Pancreas (tissue), 10 donors: ENCODE measurements at places on chromosomes 7 and 10. TPM values are rescaled to one million over a fixed set of nuclear protein-coding genes. Genes with fewer than 3 reads are reported as not detected.

The OR6V1 gene
- not detected for polyA plus RNA-seq

The SEMA3A gene
- 0.11 TPM for polyA plus RNA-seq

The SEMA3E gene
- polyA plus RNA-seq = 1.4 TPM

The MUC12 gene
- 0.80 TPM for polyA plus RNA-seq

The NANOS1 gene
- 2.2 TPM for polyA plus RNA-seq

The MYO1G gene
- 1.5 TPM for polyA plus RNA-seq

The PTTG1IP2 gene
- not detected for polyA plus RNA-seq

The ADAM8 gene
- 7.2 TPM for polyA plus RNA-seq

The LRRC4 gene
- 2.4 TPM for polyA plus RNA-seq

The GTPBP4 gene
- polyA plus RNA-seq = 6.9 TPM

The ZNF804B gene
- polyA plus RNA-seq = 0.42 TPM

The DOCK1 gene
- polyA plus RNA-seq = 14.0 TPM

The FGL2 gene
- polyA plus RNA-seq = 2.4 TPM

The SLC16A12 gene
- polyA plus RNA-seq = 18.8 TPM

The PAX4 gene
- 0.42 TPM for polyA plus RNA-seq

The GPR26 gene
- polyA plus RNA-seq = not detected

The TUBB8 gene
- polyA plus RNA-seq = 0.46 TPM

The TMEM120A gene
- polyA plus RNA-seq = 72.0 TPM

The LBX1 gene
- not detected for polyA plus RNA-seq

The GIGYF1 gene
- 48.8 TPM for polyA plus RNA-seq

The EN2 gene
- polyA plus RNA-seq = not detected

The GOLGA7B gene
- polyA plus RNA-seq = 18.7 TPM

The GRID1 gene
- 0.15 TPM for polyA plus RNA-seq

The MAT1A gene
- polyA plus RNA-seq = 8.2 TPM

The ITIH2 gene
- polyA plus RNA-seq = not detected

The OPN1SW gene
- polyA plus RNA-seq = not detected

The UCMA gene
- polyA plus RNA-seq = not detected

The FFAR4 gene
- 2.4 TPM for polyA plus RNA-seq

The CALHM1 gene
- not detected for polyA plus RNA-seq

The HOXA5 gene
- 1.2 TPM for polyA plus RNA-seq

The RARRES2 gene
- polyA plus RNA-seq = 184 TPM

The KIAA1549 gene
- polyA plus RNA-seq = 3.6 TPM

The NRG3 gene
- polyA plus RNA-seq = 0.19 TPM

The GIMAP7 gene
- 8.4 TPM for polyA plus RNA-seq

The CYP3A7 gene
- polyA plus RNA-seq = 0.11 TPM

The ADRB1 gene
- polyA plus RNA-seq = 2.1 TPM

The SPDYE9 gene
- not detected for polyA plus RNA-seq

The AASS gene
- 10.5 TPM for polyA plus RNA-seq

The EFCAB10 gene
- polyA plus RNA-seq = 0.12 TPM

The CDHR1 gene
- 0.77 TPM for polyA plus RNA-seq

The PON3 gene
- polyA plus RNA-seq = 5.8 TPM

The LEP gene
- polyA plus RNA-seq = 0.05 TPM

The FANK1 gene
- polyA plus RNA-seq = 5.7 TPM

The LMBR1 gene
- 6.7 TPM for polyA plus RNA-seq

The GSTO1 gene
- 76.0 TPM for polyA plus RNA-seq

The SYT15B gene
- polyA plus RNA-seq = 2.3 TPM

The CELF2 gene
- 1.4 TPM for polyA plus RNA-seq

The ZNF488 gene
- not detected for polyA plus RNA-seq
